Activated CD4-positive, alpha-beta T cell treated with anti-CD3 and anti-CD28 coated beads, Interleukin-2, amount 50 U/mL, for 1 hour (primary cell): ENCODE measurements at places on chromosomes 1 and 21.

DNA sequence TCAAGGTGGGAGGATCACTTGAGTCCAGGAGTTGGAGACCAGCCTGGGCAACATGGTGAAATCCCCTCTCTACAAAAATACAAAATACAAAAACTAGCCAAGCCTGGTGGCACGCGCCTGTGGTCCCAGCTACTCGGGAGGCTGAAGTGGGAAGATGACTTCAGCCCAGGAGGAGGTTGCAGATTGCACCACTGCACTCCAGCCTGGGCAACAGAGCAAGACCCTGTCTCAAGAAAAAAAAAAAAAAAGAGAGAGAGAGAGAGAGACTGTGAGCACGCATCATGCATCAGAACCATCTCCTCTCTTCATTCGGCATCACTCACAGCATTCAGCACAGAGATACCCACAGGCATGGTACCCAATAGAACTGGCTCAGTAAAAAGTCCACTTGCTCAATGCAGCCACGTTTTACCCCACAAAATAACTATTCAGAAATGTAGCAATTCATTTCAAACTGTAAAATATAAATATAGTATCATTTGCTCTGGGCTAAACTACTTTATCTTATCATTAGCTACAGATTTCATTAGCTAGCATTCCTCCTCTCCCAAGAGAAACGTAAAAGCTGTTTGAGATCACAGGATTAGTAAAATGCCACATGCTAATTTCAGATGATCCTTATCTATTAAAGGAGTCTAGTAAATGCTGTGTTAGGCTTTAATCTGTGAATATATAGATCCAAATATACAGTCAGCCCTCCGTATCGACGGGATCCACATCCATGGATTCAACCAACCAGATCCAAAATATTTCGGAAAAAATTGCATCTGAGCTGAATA, 11.7 kb downstream of the LBR start:
- no peak for DNase-seq

DNA sequence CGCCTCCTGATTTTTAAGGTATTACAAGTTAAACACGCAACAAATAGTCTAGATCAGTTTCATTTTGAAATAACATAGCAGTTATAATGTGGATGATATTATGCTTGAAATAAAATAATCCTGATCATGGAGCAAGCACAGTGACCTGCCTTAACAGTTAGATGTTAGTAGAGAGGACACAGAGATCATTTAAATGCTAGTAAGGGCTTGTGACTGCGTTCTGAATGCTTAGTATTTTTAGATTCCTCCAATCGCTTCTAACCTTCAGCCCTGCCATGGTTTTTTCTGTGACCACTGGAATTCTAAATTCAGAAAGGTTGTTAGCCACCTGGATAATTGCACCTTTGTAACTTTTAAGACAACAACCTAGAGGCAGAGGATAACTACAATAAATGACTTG, 46.4 kb downstream of the KIF26B start:
- no peak for DNase-seq

DNA sequence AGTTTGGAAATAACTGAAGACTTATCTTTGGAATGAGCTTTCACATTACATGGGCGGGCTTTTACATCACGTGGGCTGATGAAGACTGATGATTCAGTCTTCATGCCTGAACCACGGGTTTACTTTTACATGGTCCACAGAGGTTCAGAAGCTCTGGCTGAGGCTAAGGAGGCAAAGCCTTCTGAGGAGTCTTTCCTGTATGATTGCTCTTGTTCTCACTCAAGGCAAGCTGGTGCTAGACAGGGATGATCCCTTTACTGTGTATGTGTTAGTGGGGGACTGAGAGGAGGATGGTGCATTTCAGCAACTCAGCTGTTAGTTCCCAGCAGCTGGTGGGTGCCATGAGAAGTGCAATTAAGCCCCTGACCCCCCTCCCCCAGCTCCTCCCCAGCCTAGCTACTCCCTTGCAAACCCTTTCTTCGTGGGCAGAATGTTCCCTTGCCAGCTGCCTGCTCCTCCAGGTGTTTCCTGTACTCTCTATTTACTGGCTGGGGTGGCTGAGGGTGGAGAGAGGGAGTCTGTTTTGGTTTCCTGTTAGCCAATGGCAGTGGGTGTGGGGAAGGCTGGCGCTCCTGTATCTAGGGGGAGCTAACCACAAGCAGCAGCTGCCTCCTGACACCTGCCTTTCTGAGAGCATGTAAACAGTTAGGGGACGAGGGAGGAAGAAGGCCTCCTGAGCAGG, 15.4 kb downstream of the BTG2 start:
- peak; percentile 68 for DNase-seq

- DNase-seq: no peak
Observed at GRCh38 chr1:10515976-10516750, 41.4 kb downstream of the PEX14 start.

- DNase-seq: no peak
Observed at GRCh38 chr1:217620814-217621213, 10.1 kb downstream of the GPATCH2 start.

DNA sequence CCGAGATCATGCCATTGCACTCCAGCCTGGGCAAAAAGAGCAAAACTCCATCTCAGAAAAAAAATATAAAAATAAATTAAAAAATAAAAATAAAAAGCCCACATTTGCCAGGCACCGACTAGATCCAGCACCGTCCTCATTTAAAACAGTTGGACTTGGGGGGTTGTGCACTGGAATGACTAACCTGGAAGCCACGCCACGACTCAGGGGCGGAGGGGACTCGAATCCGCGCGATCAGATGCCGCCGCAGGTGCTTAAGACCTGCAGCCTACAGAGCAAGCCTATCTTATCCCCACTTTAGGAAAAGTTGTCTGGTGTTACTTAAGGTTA, 38.5 kb downstream of the ZBTB8OS start:
- DNase-seq: no peak

GRCh38 chr1:198352975-198353695, 187.3 kb downstream of the ATP6V1G3 start:
- DNase-seq: no peak

GRCh38 chr21:43278766-43279577, 110.2 kb downstream of the CRYAA start:
- no peak for DNase-seq
